ENCODE measurements at places on chromosomes 4 and X.

DNA sequence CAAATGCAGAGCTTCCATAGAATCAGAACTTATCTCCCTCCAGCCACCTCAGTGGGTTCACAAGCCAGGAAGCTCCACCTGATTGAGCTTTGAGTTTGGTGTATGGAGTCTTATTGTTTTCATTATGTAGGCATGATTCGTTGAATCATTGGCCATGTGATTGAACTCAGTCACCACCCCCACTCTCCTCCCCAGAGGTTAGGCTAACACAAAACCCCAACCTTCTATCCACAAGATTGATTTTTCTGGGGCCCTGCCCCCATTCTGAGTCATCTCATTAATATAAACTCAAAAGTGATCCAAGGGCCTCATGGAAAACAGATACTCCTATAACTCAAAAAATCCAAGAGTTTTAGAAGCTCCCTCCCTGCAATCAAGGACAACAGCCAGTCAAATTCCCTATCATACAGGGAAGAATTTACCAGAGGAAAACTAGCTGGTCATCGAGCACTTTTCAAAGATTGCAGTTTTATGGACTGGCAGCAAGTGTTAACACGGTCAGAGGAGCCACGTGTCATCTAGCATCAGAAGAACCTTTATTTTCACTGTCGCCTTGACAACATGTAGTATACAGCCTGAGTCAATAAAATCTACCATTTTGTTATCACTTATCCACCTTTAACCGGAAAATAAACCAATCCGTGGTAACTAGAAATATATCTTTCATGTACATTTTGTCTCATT lies 35.9 kb upstream of the GUCY1B1 start:
- no peak for DNase-seq

- DNase-seq = peak; percentile 38
These were observed 8.9 kb upstream of the RENBP start for GRCh38 chrX:153953342-153953830.

DNA sequence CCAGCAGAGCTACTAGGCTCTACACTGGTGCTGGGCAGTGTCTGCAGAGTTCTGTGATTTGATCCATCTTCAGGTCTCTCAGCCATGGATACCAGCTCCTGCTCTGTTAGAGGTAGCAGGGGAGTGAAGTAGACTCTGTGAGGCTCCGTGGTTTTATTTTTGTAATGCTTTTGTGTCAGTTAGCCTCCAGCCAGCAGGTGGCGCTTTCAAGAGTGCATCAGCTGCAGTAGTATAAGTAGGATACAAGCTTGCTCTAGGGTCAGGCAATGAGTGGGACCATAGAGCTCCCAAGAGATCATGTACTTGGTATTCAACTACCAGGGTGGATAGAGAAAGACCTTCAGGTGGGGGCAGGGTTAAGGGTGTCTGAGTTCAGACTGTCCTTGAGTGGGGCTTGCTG lies 362.5 kb upstream of the TRAM1L1 start:
- DNase-seq = no peak

DNA sequence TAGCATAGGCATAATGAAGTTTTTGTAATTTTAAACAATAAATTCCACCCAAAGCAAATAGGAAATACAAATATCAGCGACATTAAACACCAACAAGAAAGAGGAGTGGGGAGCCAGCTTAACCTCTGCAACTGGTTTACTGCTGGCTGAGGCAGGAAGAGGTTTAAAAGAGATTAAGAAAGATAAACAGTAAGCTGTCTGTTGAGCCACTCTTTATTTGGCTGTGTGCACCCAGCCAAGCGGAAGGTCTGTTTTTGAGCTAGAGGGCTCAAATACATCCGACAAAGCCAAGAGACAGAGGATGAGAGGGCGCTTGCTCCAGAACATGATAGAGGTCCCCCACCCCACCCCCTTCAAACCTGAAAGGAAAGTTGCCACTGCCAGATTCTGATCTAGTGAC lies 191.4 kb downstream of the MGST2 start:
- no peak for DNase-seq

GRCh38 chr4:40367451-40367850 lies 32.3 kb downstream of the CHRNA9 start:
- DNase-seq = no peak

- no peak for DNase-seq
These were observed 282.3 kb downstream of the INPP4B start for GRCh38 chr4:142563682-142564291.
